ENCODE measurements at places on chromosomes 6 and 20.

- DNase-seq = no peak
Measured at GRCh38 chr6:150391890-150392289, 23.1 kb downstream of the IYD start.

DNA sequence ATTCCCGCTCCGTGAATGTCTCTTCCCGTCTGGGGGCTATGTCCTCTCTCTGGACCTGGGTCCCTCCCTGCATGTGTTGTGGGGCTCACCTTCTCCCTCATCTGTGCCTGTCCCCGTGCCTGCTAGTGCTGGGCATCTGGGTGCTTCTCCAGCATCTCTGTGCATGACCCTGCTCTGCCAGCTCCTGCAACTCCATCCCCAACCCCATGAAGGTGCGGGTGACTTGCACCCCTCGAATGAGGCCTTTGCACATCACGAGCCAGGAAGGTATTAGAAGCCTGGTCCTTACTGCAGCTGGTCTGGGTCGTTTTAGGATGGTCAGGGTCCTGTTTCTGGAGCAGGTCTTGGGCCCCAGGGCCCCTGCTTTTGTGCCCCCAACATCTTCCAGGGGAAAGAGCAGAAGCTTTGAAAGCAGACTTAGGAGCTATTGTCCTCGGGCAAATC, 109.7 kb downstream of the AGPAT4 start:
- no peak for DNase-seq

GRCh38 chr6:121236984-121237383, 97.3 kb downstream of the TBC1D32 start:
- DNase-seq = no peak

DNA sequence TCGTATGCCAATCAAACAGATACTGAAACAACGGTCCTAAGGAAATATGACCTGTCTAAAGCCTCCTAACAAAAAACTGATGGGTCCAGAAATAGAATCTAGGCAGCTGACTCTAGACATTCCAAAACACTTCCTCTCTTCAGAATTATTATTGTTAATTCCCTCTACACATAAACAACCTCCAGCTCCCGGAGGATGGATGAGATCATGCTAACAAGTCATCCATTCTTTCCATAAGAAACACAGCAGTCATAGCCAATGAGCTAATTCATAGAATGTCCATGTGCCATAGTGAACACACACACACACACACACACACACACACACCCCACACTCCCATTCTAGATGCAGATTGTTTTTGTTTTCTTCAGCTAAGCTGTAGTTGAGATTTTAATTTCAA, 44.3 kb downstream of the HDGFL1 start:
- DNase-seq = no peak

DNA sequence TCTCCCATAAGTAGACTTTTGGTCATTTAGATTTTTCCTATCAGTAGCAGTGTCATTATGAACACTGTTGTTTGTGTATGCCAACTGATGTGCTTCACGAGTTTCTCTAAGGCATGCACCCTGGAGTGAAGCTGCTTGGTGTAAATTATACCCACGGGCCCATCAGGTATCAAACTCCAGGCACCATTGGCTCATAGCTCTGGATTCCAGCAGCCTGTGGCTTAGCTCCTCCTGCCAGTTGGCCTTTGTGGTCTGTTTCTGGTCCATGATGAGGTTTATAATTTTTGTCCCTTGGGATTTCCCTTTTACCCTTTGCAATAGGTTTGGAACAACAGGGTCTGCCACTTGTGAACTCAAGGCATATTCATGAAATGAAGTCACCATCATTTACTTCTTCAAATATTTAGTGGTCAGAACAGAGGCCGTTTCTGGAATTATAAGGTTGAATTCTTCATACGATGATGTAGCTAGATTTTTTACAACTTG, 350.5 kb downstream of the PRL start:
- no peak for DNase-seq

DNA sequence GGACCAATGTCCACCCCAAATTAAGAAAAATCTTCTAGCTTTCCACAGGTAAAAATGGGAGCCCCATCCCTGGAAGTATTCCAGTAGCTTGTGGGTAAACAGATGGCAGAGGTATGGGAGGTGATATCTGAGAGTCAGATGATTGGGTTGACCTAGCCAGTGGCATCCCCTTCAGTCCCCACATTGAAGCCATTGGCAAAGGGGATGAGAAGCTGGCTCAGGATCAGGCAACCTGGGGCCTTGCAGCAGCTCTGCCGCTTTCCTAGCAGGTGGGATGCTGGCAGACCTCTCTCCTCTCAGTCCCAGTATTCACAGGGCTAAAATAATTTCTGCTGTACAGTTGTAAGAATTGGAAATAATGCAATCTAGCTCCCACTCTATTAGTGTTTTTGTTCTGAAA, 108.9 kb upstream of the KCNG1 start:
- no peak for DNase-seq

Data from NCI-H187 treated with DMSO at 0.1 percent for 48 hours (cell line).